Activated gamma-delta T cell (primary cell): ENCODE measurements at places on chromosomes 5 and 9.

DNA sequence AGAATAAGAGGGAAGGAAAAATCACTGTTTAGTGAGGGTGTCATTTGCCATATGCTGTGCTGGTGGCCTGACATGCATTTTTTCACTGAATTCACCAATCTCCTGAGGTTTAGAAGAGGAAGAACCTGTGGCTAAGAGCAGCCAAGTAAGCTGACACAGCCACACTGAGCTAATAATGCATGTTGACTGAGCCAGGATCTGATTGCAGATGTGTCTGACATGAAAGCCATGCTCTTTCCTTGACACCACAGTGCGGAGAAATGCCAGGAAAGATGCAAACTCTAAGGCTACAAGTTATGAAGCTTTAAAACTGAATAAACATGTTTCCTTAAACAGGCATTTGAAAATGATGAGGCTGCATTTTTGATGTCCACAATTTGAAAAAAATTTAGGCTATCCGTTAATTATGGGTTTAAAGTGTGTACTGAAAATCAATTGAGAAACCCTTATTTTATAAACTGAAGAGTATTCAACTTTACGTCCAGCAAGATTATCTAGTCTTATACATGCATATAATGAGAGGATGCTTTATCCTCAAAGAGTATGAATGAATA lies 208.6 kb downstream of the FBN2 start:
- DNase-seq: no peak

DNA sequence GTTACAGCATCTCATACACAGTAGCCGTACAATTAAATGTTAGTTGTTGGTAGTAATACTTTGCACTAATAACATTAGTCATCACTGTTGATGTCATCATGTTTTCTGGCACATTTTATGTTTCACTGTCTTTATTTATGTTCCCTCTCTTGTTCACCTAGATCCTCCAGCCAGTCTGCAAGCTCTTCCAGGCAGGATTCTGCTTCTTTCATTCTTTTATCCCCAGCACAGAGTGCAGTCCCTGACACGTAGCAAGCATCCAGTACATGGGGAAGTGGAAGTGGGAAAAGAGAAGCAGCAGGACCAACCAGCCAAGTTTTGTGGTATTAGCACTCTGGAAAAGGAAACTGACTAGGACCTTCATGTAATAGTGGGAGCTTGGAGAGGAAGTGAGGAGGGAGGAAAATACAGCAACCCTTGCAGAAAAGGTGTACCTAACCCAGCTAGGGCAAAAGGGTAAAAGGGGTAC lies 89.7 kb upstream of the SLC44A1 start:
- DNase-seq: no peak

- DNase-seq: no peak
Observed at GRCh38 chr5:166947045-166947444, 1344.4 kb upstream of the WWC1 start.

DNA sequence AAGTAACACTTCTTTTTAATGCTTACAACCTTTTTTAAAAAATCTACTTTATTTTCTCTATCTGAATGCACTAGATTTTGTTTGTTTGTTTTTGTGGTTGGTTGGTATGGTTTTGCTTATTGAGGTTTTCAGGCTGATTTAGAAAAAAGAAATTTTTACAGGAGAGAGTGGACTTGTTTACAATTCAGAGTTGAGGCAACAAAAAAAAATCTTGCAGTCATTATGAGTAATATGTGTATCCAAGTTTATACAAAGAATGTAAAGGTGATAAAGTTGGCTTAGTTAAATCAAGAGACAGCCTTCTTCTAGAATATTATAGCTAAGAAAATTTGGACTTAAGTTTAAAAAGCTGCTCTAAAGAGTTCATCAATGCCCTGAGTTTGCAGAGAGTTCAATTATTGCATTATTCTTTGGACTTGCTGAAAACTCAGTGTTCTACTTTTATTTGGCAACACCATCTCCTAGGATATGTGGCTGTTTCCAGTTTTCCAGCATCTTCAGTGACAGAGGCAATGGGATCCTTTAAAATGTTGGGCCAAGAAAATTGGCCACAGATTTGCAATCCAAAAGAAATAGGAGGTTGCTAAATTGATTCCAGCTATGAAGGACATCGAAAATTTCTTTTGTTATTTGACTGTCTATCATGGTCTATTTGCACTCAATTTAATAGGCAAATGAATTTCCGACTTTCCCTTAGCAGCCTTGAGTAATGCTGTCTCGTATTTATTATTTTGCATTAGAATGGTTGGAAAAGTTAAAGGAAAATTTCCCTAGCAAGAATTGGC lies 10.7 kb downstream of the STK32A start:
- DNase-seq: no peak
